ENCODE measurements at places on chromosomes 2 and 18.

GRCh38 chr2:237210763-237211162, 125.1 kb downstream of the COPS8 start:
- DNase-seq, result no peak

DNA sequence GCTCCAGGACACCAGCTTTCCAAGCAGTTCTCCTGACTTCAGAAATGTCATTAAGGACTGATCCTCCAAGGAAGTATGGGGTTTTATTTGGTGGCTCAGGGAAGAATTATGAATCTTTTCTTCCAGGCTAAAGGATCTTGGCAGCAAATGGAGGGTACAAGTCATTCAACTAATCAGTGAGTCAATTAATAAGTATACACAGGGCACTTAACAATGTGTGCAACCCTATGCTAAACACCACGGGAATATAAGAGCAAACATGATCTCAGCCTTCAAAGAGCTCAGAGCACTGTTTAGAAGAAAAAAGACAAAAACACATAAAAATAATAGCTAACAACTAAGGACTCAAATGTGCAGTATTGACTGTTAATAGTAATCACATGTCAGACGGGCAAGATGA, 234.5 kb downstream of the SETBP1 start:
- no peak for DNase-seq

GRCh38 chr2:136133586-136133985, 15.6 kb upstream of the CXCR4 start:
- DNase-seq, result no peak

GRCh38 chr2:203809084-203809521, 58.5 kb upstream of the CTLA4 start:
- no peak for DNase-seq

DNA sequence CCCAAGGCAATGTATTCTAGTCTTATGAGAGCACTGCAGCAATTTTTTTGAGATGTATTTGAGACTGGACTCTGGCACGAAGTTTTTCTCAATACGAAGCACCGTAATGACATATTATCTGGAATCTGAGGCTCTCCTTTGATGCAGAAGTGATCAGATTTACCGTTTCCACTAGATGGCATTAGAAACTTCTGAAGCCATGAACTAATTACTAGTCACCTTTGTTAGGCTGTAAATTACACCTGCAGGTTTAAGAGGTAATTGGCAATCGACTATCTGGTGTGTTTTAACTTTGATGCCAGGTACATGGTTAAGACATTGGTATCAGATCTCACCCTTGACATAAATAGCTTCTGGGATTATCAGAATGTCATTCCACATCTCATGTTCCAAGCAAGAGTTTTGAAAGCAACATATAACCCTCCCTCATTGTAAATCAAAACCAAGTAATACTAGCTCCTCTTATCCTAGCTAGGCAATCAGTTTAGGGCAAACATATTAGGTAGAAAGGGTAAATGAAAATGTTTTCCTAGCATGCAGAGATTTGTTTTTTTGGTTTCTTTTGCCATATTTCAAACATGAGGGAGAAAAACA, 254.6 kb upstream of the SPRED2 start:
- DNase-seq, result no peak

GRCh38 chr2:200104015-200104414, 148.6 kb downstream of the MAIP1 start:
- no peak for DNase-seq

- no peak for DNase-seq
These were observed 2.4 kb upstream of the ADCYAP1 start for GRCh38 chr18:902229-902628.

DNA sequence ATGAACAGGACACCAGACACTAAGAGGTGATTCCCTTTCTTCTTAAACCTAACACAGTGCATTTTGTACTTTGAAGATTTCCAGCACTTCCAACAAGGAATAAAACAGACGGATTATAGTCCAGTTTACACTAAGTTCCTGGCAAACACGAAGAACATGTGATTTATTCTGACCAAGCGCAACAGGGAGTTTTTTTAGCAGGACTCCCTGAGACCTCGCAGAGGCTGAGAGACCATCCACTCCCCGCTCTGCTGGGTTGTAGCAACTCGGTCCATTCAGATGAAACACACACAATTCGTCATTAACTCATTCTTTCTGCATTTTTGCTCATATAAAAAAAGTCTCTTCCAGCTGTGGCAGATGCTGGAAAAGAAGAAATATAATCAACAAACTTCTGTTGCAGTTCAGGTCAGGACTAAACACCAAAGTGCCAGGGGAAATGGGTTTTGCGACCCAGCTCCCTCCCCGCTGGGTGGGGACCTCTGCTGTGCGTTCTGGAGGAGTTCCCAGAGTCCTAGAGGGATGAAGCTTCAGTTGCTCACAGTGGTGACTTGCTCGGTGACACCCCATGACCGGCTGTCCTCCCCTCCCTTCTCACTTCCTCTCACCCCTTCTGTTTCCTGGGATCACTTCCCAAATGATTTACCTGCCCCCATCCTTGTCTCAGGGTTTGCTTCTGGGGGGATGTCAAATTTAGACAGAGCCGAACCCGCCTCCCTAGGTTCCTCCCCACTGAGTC, 52.5 kb downstream of the KCNF1 start:
- no peak for DNase-seq

- DNase-seq, result no peak
These were observed 1014.3 kb upstream of the CDH2 start for GRCh38 chr18:29191263-29191662.

DNA sequence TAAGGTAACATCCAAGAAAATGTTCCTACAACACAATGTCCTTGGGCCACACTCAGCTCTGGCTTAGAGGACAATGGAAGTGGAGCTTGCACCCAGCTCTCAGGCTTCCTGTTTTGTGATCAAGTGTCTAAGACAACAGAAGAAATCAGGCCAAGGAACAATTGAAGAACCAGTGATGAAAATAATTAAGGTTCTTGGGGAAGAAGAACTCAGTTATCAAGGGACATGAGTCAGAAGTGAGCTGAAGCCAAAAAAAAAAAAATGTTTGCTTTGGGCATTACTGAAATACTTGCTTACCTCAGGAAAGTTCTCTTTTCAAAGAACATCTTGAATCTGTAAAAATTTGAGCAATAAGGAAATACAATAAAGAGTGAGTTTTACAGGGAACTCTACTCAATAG, 299.0 kb downstream of the FBXO15 start:
- no peak for DNase-seq

DNA sequence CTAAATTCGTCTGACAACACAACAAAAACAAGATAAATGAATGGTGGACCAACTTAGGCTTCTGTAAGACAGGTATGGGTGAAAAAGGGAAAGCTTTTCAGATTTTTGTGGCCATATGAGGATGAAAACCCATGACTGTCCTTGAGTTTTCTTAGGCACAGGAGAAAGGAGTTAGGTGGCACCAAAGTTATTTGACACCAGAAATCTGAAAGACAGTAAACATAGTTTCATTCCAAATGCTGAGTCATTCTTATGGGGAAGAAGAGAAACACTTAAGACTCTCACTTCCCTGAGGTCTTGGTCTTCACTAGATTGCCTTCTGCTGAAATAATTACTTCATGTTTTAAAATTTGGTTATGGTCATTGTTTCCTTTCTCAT, 5.2 kb upstream of the GPD2 start:
- no peak for DNase-seq

- DNase-seq, result no peak
These were observed 498.7 kb downstream of the BCL11A start for GRCh38 chr2:60054571-60055340.

GRCh38 chr2:176149939-176150583, 1.3 kb upstream of the HOXD4 start:
- DNase-seq, result no peak

DNA sequence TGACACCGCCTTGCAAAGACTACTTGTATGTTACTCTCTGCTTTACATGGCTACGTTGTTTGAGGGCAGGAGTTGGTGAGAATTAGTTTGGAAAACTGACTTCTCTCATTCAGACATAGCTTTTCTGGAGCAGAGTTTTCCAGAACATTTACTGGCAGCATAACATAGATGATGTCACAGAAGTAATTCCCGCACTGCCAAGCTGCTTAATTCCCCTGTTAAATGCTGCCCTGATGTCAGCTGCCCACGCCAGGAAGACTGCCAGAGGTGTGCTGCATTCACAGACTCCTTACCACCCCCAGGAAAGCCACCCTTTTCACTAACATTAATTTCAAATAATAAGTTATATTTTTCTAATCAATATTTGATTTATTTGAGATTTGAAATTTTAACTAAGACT, 24.7 kb upstream of the PTPN2 start:
- DNase-seq, result no peak

GRCh38 chr2:9032121-9032520, 28.6 kb upstream of the MBOAT2 start:
- DNase-seq, result no peak

- no peak for DNase-seq
These were observed 128.7 kb upstream of the CYP26B1 start for GRCh38 chr2:72276356-72276755.

DNA sequence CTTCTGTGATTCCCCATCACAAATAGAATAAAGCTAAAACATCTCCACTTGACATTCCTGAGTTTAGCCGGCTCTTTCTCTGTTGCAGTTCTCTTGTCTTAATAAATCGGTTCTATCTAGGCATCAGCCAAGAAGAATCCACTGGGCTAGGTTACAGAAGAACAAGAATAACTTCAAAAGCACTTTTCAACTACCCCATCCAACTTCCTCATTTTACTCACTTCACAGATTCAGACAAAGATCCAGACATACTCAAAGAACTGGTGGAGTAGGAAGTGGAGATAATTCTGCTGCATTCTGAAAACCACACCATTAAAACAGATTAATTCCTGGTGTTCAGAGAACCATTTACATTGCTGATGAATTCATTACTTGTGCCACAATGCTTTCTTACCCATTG, 9.6 kb upstream of the ALPK2 start:
- DNase-seq, result no peak

DNA sequence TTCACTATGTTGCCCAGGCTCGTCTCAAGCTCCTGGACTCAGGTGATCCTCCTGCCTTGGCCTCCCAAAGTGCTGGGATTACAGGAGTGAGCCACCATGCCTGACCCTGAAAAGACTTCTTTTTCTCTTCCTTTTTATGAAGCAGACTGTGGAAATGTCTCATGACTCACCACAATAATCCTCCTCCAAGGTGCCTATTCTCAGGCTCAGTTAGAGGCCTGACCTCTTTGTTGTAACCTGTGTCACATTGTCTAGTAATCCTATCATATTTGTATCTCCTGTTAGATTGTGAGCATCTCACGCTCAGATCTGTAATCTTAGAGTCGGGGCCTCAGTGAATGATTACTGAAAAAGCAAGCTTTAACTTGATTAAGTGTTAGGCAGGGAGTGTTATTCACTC, 18.3 kb upstream of the TAF4B start:
- no peak for DNase-seq

GRCh38 chr2:132588576-132588975, 81.4 kb downstream of the LYPD1 start:
- no peak for DNase-seq

DNA sequence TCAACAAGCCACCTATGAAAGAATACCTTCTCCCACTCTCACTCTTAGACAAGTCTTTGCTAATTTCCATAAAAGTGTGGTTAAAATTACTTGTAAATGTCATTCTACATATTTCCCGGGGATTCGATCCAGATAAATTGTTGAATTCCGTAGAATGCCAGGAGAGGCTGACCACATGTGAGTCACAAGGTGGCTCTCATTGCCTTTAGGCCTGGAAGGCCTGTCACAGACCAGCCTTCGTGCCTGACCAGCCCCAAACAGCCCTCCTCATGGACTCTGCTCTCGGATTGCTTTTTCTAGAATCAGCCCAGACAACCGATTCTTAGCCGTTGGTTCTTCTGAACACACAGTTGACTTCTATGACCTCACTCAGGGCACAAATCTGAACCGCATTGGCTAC, 86.0 kb downstream of the RTN4 start:
- DNase-seq, result no peak

Measured in hippocampal formation (tissue), 2 donors.